ENCODE measurements at places on chromosomes 5 and 9.
A peak's percentile ranks its signal among the peaks of the same experiment; 100 is the strongest.

- no peak for DNase-seq
These were observed 97.6 kb downstream of the FRMD3 start for GRCh38 chr9:83440641-83441040.

- no peak for DNase-seq
These were observed 94.1 kb downstream of the FRMD3 start for GRCh38 chr9:83444110-83444509.

DNA sequence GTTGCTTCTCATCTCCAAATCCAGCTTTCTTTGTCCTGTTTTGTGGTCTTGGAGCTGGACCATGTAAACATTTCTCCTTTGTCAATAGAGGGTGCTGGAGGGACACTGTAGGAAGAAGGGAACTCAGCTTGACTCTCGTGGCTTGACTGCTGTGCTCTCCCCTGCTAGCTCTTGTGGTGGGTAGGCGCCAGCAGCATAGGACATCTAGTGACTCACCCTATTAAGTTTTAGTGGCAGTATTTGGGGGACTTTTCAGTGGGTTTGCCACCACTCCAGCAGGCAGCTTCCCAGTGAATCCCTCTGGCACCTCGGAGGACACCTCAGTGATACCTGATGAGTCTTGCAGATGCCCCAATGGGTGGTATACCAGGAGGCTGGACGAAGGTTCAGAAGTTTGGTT lies 97.8 kb downstream of the TSSK1B start:
- DNase-seq, result no peak

GRCh38 chr9:20302197-20302596 lies 320.1 kb downstream of the MLLT3 start:
- peak; percentile 55 for DNase-seq

DNA sequence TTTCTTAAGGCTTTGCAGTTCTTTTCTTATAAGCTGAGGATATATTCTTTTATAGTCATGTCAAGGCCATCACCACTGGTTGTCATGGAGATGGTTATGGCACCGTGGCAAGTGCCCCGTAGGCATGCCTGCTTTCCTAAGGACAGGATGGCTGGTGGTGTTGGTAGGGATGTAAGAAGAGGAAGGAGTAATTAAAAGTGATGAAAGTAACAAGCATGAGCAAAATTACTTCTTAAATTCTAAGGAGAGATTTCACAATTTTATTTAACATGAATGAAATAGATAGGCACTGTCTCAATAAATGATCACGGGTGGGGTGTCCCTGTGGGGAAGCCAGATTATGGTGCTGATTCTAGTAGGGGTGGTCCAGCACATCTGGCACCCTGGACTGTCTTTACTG lies 290.2 kb upstream of the KLF4 start:
- DNase-seq, result no peak

GRCh38 chr5:122972877-122973276 lies 63.6 kb downstream of the PPIC start:
- no peak for DNase-seq

DNA sequence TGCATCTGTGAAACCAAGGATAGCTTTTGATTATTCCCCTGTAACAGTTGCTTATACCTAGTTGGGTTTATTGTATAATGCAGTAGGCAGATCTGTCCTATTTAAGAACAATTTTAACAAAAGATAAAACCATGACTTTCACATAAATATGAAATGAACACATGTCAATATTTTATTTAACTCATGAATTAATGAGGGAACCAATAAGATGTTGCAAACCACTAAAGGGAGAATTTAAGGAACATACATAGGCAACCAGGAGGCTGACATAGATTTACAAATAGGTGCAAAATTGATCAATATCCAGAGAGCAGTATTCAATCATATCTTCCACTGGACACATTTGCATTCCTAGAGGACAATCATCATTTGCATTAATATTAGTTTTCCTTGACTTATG lies 280.0 kb upstream of the BRINP1 start:
- DNase-seq, result no peak

GRCh38 chr5:180129291-180130190 lies 58.0 kb upstream of the RNF130 start:
- no peak for DNase-seq

DNA sequence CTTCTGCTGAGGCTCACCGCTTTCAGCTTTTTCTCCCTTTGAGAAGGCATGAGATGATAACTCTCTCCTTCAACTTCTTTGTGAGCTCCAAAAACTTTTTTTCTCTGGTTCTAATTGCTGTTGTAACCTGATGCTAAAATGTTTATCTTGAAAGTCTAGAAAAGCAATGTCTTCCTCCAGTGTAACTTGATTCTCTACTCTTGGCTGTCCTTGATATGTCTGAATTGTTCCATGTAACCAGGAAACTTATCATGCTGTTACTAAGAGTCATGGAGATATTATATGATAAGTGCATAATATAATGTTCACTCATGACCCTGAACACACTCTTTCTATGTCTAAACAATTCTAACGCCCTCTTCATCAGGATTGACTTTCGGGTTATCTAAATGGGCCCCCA lies 128.0 kb upstream of the ABCA1 start:
- no peak for DNase-seq

DNA sequence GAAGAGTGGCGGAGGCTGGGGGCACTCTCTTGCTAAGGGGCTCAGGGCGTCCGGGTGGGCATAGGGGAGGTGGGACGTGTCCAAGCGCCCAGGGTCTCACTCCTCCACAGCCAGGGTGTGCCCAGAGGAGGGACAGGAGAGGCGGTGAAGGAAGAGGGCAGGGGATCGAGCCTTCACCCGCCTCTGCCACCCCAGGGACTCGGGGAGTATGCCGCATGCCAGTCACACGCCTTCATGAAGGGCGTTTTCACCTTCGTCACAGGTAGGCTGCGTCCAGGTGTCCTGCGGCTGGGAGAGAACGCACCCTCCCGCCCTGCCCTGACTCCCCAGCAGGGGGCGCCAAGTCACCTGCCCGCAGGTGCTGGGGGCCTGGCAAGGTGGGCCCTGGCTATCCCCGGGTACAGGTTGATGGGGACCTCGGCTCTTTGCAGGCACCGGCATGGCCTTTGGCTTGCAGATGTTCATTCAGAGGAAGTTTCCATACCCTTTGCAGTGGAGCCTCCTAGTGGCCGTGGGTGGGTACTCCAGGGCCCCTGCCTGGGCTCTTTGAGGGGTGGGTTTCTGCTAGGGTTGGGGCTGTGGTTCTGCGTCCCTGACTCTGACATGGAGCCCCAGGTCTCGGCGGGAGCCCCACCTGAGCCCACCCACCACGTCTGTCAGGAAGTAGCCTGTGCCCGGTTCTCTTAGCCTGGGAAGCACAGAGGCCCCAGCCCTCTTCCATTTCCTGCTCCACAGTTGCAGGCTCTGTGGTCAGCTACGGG lies 552 bp downstream of the TMEM141 start:
- no peak for DNase-seq

All from NT2/D1 (cell line).